ENCODE measurements at places on chromosomes 5 and 9.
A peak's percentile ranks its signal among the peaks of the same experiment; 100 is the strongest.

DNA sequence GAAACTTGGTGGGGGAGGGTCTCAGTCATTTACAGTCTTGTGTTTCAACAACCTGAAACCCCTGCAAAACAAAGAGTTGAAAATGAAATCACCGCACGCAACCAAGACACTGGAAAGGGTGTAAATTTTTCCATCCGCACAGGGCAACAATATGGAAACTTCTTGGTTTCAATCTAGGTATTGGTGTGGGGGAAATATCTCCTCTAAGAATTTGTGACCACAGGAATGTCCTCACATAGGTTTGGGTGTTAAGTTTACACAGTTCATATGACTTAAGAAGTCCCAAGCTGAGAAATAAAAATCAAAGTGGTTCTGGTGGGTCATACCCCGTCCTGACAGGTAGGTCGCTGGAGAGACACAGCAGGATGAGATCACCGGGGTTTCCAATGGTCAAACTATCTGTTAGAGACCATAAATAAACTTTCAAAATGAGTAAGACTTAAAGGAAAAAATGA lies 51.9 kb upstream of the PIP5K1B start:
- DNase-seq: no peak

DNA sequence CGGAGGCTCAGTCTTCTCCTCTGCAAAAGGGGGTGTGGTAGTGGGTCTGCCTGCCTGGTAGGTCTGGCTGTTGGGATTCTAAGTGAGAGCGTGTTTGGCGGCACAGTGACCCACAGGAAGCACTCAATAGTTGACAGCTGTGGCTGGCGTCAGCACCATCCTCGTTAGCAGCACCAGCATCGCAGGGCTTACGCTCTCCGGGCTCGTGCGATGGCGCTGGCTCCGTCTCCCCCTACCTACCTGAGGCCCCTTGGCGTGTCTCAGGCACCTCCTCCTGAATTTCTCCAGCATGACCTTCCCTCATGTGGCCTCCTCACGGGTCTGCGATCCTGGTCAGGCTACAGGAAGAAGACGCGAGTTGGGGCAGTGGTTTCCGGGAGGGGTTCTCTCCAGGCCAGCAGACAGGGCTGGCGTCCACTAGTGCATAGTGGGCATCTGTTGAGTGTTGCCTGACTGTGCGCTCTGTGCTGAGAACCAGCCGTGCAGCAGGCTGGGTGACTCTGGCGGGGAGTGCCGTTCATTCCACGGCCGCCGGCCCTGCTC lies 66.9 kb downstream of the HMCN2 start:
- DNase-seq: no peak

GRCh38 chr9:129174724-129175514 lies 3.1 kb downstream of the IER5L start:
- no peak for DNase-seq

- DNase-seq: no peak
Measured at GRCh38 chr9:89508951-89509615, 11.2 kb upstream of the SEMA4D start.

GRCh38 chr5:122384739-122385235 lies 72.8 kb downstream of the SNCAIP start:
- no peak for DNase-seq

DNA sequence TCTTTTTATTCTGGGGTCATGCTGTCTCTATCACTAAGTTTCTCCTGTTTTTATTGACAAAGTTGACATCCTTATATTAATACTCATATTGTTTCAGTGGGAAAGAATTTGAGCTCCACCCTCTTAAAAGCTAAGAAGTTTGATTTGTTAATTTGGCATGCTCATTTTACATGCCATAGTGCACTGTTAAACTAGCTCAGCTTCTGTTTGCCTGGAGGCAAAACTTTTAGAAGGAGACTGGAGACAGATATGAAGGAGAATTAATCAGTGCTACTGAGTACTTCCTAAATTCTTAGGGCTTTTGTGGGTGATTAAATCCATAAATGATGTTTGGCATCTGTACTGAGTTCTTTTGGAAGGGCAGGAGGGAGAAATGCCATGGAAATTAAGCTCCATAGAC lies 138.9 kb downstream of the NTRK2 start:
- DNase-seq: no peak

GRCh38 chr5:177508221-177508611 lies 1.4 kb downstream of the DOK3 start:
- no peak for DNase-seq

DNA sequence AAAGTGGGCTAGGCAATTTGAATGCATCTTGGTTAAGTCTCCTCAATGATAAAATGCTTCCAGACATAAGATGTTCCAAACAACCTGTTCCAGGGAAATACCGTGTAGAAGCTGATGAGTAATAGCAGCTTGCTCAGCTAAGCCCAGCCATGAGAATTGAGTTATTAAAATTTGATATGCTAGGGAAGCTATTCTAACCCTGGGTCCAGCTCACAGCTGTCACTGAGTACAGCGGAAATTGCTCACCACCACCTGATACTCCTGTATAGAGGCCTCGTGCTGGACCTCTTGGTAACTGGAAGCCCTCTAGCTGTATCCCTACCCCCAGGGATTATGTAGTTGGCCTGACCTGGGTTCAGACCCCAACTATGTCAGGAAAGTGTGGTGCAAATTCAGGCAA lies 521.3 kb upstream of the TRPC7 start:
- DNase-seq: no peak

- DNase-seq: no peak
Measured at GRCh38 chr5:42994246-42994554, 45.9 kb downstream of the ANXA2R start.

- no peak for DNase-seq
Measured at GRCh38 chr9:88291056-88291455, 97.2 kb upstream of the SPIN1 start.

DNA sequence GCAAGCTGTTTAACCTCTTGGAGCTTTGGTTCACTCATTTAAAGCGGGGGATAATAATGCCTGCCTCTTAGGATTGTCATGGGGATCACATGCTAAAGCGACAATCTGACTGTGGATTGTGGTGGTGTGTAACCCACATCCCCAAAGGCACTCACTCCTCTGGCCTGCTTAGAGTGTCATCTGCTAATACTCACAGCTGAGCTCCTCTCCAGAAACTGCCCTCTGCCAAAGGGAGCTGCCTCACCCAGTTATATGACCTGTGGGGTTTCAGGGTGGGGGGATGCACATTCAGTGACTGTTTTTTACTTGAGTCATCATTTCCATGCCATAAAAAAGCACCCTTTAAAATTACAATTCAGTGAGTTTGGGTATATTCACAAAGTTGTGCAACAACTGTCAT lies 110.0 kb upstream of the SPOCK1 start:
- no peak for DNase-seq

DNA sequence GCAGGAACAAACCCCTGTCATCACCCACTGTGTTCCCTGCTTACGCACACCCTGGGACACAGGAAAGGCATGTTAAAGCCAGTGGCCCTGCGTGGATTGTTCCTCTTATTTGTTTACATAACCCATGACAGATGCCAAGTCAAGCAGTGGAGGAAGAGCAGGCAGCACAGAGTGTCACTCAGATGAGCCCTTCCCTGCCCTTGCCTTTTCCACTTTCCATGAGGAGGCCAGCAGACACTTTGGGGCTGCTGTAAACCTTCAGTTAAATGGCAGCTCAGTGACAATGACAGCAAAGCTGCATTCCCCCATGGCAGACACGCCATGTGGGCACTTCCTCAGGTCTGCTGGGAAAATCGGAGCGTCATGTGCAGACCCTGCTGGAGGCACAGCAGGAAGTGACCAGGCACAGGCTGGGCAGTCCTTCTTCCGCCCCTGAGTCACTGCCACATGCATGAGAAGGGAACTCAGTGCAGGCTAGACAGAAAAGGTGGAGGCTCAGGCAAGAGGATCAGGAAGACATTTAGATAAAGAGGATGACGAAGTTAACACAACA lies 216.8 kb upstream of the PIK3R1 start:
- DNase-seq: no peak

- DNase-seq: no peak
Measured at GRCh38 chr5:88666761-88667495, 216.1 kb downstream of the MEF2C start.

GRCh38 chr5:170628028-170628427 lies 124.2 kb downstream of the KCNIP1 start:
- no peak for DNase-seq

GRCh38 chr5:125064621-125065438 lies 318.4 kb upstream of the ZNF608 start:
- no peak for DNase-seq

GRCh38 chr5:72460413-72460812 lies 46.8 kb downstream of the ZNF366 start:
- DNase-seq: no peak

GRCh38 chr9:113370806-113371325 lies 5.9 kb downstream of the HDHD3 start:
- no peak for DNase-seq

DNA sequence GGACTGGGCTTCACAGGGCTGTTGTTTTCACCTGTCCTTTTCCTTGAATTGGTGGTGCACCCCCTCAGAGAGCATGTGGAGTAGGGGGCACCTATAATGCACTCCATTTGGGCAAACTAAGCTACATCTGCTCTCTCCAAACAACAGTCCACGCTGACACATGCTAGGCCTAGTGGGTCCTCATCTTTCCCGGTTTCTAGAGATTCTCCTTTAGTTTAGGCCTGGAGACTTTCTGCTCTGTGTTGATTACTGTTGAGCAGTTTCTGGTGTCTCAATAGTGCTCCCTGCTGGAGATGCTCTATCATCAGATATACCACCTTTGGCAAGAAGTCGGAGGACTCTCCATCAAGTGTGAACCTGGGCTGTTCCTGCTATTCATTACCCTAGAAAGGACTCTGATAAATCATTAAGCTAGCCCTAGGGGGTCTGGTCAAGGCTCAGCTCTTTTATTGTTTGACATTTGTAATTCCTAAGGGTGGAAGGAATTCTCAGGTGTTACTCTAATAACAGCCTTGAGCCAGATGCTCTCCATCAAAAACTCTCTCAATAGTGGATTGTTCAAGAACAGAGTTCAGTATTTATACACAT lies 64.0 kb upstream of the FYB1 start:
- peak; percentile 33 for DNase-seq

- DNase-seq: no peak
Measured at GRCh38 chr5:41883243-41883642, 13.0 kb upstream of the OXCT1 start.

DNA sequence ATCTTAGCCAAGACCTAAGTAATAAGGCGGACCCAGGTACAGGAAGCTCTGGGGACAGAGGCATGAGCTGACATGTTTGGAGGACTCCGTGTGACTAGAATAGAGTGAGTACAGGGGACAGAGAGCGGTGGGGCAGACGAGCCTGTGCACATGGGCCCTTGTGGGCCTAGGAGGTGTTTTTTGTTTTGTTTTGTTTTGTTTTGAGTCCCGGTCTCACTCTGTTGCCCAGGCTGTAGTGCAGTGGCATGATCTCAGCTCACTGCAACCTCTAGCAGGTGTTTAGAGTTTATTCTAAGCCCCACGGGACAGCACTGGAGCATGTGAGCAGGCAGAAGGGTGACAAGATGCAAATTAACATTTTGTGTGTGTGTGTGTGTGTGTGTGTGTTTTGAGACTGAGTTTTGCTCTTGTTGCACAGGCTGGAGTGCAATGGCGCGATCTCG lies 3.1 kb upstream of the EEIG1 start:
- DNase-seq: no peak

- no peak for DNase-seq
Measured at GRCh38 chr5:33489481-33490067, 48.8 kb downstream of the TARS1 start.

DNA sequence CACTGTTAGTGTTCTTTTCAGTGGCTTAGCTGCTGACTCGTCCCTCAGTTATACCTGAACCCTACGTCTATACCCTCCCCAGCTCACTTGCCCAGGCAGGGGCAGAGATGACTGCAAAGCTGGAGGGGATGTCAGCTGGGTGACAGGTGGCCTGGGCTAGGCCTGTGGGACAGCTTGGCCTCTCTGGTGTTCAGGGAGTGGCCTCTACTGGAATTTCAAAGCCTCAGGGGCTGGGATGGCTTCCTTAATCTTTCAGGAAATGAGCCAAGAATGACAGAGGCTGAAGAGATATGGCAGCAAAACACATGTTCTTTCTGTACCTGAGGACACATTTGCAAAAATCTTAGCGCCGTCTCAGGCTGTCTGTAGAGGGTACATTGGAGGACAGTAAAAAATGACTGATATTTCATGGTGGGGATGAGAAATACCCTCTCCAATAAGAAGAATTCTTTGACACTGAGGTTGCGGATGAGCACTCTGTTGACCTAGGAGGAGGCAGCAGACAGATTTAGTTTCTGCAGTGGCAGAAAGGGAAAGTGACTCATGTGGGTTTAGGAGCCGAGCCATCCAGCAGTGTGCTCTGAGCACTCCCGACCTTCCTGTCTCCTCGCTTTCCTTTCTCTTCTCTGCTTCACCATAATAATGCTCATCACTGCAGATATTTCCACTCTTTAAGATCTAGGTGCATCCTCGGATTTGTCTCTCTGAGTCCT lies 54.4 kb downstream of the ENTREP1 start:
- DNase-seq: no peak

DNA sequence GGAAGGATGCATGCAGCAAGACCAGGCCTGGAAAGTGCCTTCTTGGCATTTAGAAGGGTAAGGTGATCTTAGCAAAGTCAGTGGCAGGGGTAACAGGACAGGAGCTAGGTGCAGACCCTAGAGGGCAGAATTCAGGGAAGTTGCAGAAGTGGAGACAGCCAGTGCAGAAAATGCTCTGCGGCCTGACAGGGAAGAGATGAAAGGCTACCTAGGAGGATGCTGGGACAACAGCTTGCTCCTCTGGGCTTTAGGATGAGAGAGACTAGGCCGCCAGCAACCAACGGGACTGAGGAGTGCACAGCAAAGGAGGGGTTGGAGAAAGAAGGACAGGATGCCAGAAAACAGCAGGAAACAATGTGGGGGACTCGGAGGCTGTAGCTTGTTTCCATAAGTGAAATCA lies 219.9 kb downstream of the FSTL4 start:
- DNase-seq: no peak

DNA sequence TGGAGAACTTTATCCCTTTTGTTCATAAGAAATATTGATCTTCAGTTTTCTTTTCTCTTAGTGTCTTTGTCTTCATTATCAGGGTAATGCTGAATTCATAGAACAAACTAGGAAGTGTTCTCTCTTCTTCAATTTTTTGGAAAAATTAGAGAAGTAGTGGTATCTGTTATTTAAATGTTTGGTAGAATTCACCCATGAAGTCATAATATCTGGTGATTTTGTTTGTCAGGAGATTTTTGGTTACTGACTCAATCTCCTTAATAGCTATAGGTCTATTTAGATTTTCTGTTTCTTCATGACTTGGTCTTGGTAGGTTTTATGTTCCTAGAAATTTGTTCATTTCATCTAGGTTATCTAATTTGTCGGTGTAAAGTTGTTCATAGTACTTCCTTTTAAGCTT lies 45.4 kb upstream of the STARD4 start:
- DNase-seq: no peak

GRCh38 chr9:68619072-68619471 lies 78.4 kb upstream of the TMEM252 start:
- no peak for DNase-seq

GRCh38 chr5:42168091-42168670 lies 243.1 kb downstream of the FBXO4 start:
- DNase-seq: no peak

- DNase-seq: no peak
Measured at GRCh38 chr9:133950629-133951111, 41.5 kb downstream of the VAV2 start.

All from stimulated activated CD8-positive, alpha-beta memory T cell treated with anti-CD3 and anti-CD28 coated beads, Interleukin-4, amount 100 ng/mL, for 1 hour (primary cell).